Gastrocnemius medialis (tissue), 4 donors: ENCODE measurements at places on chromosomes 4 and X.

DNA sequence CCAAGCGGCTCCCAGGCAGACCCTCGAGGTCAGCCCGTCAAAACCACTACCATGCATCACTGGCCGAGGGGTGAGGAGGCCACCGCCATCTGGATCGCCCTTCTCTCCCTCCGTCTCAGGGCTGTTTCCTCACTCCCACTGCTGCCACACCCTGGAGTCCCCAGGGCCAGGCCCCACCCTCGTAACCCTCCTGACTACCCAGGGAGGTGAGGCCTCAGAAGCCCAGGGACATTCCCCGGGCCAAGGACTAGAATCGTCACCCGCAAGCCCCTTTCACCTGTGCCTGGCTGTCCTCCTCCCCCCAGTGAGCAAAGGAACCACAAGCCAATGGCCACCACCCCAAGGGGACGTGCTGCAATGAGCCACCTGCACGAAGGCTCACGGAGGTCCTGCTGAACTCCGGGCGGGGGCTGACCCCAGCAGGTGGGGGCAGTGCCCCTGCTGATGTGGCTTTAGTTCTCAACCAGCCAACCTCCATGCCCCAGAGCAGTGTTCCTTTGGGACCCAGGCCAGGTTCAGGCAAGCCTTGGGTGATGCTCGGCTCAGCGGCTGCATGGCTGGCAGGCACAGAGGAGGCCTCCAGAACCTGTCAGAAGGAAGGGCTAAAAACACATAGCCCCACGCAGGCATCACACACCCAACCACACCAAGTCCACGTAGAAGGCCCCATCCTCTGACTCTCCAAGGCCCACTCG, 23.8 kb downstream of the PPP2R2C start:
- no peak overlapping the region for H3K4me3 ChIP-seq
- no peaks in the 10 kb centered on the region for H3K4me1 ChIP-seq
- no peaks in the 10 kb centered on the region for H3K36me3 ChIP-seq
- peaks cover 10% of the 10 kb centered on the region for H3K27me3 ChIP-seq
- no peak overlapping the region for H3K27ac ChIP-seq

DNA sequence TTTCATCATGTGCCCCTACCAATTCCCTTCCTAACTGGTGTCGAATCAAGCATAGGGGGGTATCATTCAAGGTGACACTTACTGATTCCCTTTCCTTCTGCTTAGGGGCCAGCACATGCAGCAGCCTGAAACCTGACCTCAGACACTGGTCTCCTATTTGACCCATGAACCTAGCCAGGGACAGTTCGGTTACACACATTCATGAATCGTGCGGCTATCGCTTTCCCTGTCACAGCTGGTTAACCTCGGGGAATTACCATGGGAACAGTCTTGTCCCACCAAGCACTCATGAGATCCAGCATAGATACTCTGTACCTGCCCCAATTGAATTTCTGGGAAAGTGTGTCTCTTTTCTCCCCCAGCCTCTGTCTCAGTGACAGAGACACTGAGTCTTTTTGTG, 140.4 kb downstream of the ZNF674 start:
- H3K4me3 ChIP-seq = no peak overlapping the region
- no peak for DNase-seq
- H3K4me1 ChIP-seq = no peaks in the 10 kb centered on the region
- no peak overlapping the region for H3K27ac ChIP-seq
- no peaks in the 10 kb centered on the region for H3K36me3 ChIP-seq

DNA sequence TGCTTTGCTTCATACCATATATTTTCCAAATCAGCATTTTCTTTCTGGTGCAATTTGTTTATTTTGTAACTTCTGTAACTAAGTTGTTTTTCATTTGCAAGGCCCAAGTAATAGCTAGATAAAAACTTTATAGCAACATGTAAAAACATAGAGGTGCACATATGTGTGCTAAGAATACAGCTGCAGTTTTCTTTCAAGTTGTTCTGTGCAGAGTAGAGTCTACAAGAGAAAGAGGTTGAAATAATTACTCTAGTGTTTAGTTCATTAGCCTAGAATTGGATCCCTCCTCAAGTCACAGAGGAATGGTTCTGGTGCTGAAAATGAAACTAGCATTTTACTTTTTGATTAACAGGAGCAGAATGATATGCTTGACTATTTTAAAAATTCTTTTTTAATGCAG, 32.2 kb upstream of the PDLIM5 start:
- H3K4me1 ChIP-seq = peaks cover 6% of the 10 kb centered on the region
- DNase-seq = no peak
- no peak overlapping the region for H3K4me3 ChIP-seq
- H3K36me3 ChIP-seq = no peaks in the 10 kb centered on the region

DNA sequence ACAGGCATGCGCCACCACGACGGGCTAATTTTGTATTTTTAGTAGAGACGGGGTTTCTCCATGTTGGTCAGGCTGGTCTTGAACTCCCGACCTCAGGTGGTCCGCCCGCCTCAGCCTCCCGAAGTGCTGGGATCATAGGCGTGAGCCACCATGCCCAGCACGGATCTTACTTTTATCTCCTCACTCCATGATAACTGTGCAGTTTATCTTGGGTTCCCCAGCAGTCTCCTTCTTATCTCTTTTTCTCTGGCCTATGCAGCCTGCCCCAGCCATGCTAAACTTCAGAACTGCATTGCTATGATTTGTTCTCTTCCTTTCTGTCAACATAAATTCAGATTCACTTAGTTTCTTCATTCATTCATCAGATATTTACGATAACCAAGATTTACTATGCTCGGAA, 22.4 kb downstream of the PAGE1 start:
- no peak overlapping the region for H3K27ac ChIP-seq
- H3K27me3 ChIP-seq = no peaks in the 10 kb centered on the region
- no peak overlapping the region for H3K4me3 ChIP-seq
- DNase-seq = no peak

GRCh38 chr4:71231129-71232055, 107.4 kb upstream of the SLC4A4 start:
- no peaks in the 10 kb centered on the region for H3K36me3 ChIP-seq
- peak; percentile 85 for DNase-seq
- H3K4me1 ChIP-seq = peaks cover 32% of the 10 kb centered on the region
- peak overlapping the region; percentile 76 for H3K27ac ChIP-seq

- no peaks in the 10 kb centered on the region for H3K4me1 ChIP-seq
- DNase-seq = no peak
These were observed 271.2 kb upstream of the TENM3 start for GRCh38 chr4:181971973-181972372.

DNA sequence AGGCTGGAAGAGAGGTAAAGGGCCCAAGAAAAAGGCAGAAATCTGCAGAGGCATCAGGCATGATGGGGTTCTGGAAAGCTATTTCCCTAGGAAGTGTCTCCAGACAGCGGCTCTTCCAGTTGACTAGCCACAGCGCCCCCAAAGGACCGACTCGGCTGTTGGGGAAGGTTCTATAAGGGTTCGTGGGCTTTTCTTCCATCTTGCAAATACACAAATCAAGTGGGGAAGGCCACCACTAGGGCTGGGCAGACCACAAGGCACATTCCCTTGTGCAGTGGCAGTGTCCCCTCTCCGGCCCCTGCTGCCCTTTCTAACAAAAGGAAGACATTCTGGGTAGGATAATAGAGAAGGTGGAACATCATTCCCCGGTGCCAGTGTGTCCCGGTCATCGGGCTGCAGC, 18.2 kb downstream of the BCOR start:
- H3K27ac ChIP-seq = no peak overlapping the region
- peaks cover 9% of the 10 kb centered on the region for H3K27me3 ChIP-seq
- H3K4me1 ChIP-seq = peaks cover 23% of the 10 kb centered on the region
- DNase-seq = no peak
- H3K36me3 ChIP-seq = no peaks in the 10 kb centered on the region
- no peak overlapping the region for H3K4me3 ChIP-seq

DNA sequence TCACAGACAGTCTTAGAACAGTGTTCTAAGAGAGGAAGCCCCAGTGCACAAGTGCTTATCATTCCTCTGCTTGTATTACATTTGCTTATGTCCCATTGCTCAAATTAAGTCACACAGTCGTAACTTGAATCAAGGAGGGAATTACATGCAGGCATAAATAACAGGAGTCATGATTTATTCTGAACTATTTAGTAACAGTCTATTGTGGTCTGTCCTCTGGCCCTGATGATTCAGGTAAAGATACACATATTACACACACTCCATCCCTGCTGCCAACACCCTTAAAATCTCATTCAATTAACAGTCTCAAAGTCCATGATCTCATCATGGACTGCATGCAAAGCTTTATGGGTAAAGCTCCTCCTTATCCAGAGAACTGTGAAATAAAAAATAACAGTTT, 60.1 kb downstream of the GRIA2 start:
- H3K36me3 ChIP-seq = no peaks in the 10 kb centered on the region
- no peak overlapping the region for H3K27ac ChIP-seq
- H3K4me1 ChIP-seq = no peaks in the 10 kb centered on the region
- H3K4me3 ChIP-seq = no peak overlapping the region
- H3K27me3 ChIP-seq = no peaks in the 10 kb centered on the region

DNA sequence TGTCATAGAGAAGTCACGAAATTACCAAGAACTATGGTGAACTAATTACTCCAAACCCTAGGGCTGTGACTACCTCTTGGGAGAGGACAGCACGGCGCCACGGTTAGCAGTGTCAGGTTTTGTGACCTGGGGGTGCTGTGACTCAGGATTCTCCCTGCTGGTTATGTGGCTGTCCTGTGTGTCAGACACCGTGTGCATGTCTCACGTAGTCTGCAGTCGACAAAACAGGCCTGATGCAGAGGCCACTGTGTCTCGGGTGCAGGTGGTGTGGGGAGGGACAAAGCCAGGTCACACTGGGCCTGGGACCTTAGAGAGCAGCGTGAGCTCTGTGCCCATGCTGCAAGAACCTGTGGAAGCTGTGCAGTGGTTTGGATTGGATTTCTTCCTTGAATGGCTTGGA, 34.1 kb downstream of the TNIP2 start:
- no peak overlapping the region for H3K27ac ChIP-seq
- no peak overlapping the region for H3K4me3 ChIP-seq
- DNase-seq = no peak
- no peaks in the 10 kb centered on the region for H3K27me3 ChIP-seq

GRCh38 chr4:89279385-89279784, 28.2 kb downstream of the GPRIN3 start:
- no peaks in the 10 kb centered on the region for H3K27me3 ChIP-seq
- H3K36me3 ChIP-seq = no peaks in the 10 kb centered on the region
- H3K4me1 ChIP-seq = no peaks in the 10 kb centered on the region
- no peak overlapping the region for H3K4me3 ChIP-seq
- no peak overlapping the region for H3K27ac ChIP-seq

GRCh38 chr4:188550296-188550695, 411.1 kb downstream of the TRIML1 start:
- no peaks in the 10 kb centered on the region for H3K36me3 ChIP-seq
- H3K4me1 ChIP-seq = no peaks in the 10 kb centered on the region
- DNase-seq = no peak
- H3K27ac ChIP-seq = no peak overlapping the region

DNA sequence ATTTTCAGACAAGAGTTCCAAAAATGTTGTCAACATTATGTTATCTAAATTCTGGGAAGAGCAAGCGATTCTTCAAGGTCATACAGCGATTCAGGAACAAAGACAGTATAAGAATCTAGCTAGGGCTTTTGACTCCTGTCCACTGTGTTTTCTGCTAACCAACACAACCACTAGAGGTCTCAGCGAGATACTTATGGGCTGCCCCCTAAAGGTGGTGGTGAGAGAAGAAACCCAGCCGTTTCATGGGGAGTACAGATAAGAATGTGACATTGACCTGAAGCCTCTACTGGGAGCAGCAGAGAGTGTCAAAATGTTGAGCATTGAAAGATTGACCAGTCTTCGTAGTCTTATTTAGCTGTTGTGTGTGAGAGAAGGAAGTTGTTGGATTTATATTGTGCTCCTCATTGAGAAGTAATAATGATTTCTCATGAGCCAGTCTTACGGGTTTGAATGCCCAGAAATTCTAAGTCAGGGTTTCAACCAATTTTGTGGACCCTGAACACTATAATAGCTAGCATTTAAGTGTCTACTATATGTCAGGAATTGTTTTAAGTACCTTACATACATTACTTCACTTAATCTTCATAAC, 168.3 kb downstream of the SPRY1 start:
- no peak overlapping the region for H3K27ac ChIP-seq
- DNase-seq = peak; percentile 15
- no peaks in the 10 kb centered on the region for H3K36me3 ChIP-seq

DNA sequence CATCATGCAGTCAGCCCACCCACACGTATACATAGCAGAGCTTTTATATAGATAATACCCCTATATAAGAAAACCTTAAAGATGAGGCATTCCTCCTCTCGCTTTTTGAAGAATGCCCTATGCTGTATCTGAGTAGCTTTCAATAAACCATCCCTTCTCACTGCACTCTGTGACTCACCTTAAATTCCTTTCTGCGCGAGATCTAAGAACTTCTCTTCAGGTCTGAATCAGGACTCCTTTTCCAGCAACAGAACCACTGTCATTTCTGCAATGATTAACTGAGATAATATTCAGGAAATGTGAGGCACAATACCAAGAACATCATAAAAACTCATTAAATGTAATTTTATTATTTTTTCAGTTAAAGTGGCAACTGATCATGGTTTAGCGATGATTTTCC, 76.4 kb upstream of the DCLK2 start:
- H3K36me3 ChIP-seq = no peaks in the 10 kb centered on the region
- no peaks in the 10 kb centered on the region for H3K4me1 ChIP-seq
- H3K27me3 ChIP-seq = no peaks in the 10 kb centered on the region
- H3K4me3 ChIP-seq = no peak overlapping the region
- no peak overlapping the region for H3K27ac ChIP-seq
- no peak for DNase-seq

DNA sequence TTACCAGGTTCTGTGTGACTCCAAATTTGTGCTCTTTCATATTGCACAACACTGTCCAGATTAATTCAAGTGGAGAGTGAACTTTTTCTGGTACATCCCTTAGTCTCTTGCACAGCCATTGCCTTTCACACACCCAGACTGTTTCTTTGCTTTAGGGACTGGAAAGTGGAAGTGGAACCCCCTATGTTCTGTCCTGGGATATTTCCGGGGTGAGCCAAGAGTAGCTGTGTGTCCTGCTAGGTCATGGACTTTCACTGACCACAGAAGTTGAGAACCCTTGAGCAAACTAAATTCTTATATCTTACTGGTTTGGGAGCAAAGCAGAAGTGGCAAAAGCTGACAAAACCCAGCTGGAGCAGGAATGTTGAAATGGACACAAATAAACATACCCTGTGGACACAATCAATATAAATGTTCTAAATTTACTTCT, 10.3 kb upstream of the VSIG4 start:
- H3K4me3 ChIP-seq = no peak overlapping the region
- no peaks in the 10 kb centered on the region for H3K4me1 ChIP-seq
- no peaks in the 10 kb centered on the region for H3K36me3 ChIP-seq
- no peaks in the 10 kb centered on the region for H3K27me3 ChIP-seq
- no peak for DNase-seq
